Activated B cell treated with CpG ODN at 0.5 μM for 24 hours (primary cell): ENCODE measurements at places on chromosomes 11 and 22.

GRCh38 chr11:109130910-109131309, 291.1 kb upstream of the C11orf87 start:
- DNase-seq = no peak

- no peak for DNase-seq
Measured at GRCh38 chr11:66326261-66327111, 9.6 kb upstream of the CD248 start.

DNA sequence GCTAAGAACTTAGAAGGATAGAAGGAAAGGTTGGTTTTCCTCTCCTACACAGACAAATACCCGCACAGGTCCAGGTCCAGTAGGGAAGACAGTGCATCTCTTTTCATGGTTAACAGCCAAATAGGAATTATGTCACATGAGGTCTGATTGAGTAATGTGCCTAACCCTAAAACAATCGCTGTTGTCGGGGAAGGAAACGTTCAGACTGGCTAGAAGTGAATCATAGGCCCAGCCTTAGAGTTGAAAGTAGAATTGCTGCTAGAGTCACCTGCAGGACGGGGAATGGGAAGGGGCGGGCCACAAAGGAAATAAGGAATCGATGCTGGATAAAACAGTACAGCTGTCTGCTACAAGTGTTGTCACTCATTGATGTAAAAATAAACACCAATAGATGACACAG, 12.4 kb upstream of the HTATIP2 start:
- DNase-seq = no peak

DNA sequence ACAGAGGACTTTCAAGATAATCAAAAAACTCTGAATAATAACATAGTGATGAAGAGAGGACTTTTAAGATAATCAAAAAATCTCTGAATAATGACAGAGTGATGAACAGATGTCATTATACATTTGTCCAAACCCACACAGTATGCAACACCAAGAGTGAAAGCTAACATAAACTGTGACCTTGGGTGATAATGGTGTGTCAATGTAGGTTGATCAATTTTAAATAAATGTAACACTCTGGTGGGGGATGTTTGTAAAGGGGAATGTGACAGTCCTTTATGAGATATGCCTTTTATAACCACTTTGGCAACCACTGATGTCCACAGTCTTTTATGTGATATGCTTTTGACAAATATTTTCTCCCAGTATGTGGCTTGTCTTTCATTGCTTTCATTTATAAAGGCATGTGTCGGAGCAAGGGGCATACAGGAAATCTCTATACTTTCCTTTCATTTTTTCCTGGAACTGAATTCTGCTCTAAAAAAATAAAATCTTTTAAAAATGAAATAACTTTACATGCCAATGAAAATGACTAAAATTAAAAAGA, 10.3 kb upstream of the OR9G1 start:
- no peak for DNase-seq

GRCh38 chr11:29166306-29166705, 850.5 kb downstream of the KCNA4 start:
- no peak for DNase-seq

GRCh38 chr11:26078231-26078821, 253.6 kb upstream of the ANO3 start:
- no peak for DNase-seq

GRCh38 chr11:16839821-16840220, 101.4 kb downstream of the C11orf58 start:
- DNase-seq = no peak

- no peak for DNase-seq
Measured at GRCh38 chr22:41570221-41570620, 9.4 kb downstream of the CSDC2 start.

GRCh38 chr11:33984682-33985389, 66.7 kb upstream of the CAPRIN1 start:
- no peak for DNase-seq

DNA sequence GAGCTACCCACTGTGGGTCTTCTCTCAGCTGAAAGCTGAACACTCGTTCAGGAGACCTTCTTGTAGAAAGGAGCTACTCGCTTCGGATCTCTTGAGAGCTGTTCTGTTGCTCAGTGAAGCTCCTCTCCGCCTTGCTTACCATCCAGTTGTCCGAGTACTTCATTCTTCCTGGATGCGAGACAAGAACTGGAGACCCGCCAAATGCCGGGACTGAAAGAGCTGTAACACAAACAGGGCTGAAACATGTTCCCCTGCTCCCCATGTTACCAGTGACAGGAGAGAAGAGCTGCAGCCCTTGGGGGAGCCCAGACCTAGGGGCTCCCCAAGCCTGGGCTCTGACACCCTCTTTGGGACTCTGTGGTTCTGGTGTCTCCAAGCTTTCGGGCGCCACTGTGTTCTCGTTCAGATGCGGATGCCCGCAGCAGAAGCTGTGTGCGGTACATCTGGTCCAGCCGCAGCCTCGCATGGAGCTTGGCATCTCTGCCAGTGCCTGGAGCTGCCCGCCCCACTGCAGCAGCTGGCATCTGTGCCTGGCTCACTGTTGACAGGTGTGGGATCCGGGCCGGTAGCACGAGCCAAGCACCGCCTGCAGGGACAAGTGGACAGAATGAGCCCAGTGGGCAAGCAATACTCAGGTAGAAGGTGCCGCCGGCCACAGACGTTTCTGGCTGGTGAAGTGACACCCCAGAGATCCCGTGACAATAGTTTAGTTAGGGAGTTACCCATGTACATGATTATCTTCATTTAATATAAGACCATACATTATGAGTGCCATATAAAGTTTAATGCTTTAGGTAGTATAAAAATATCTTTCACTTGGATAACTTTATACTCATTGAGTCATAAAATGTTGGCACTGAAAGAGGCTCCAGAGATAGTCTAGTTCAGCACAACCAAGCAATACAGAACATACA, 49.1 kb downstream of the EMSY start:
- no peak for DNase-seq

DNA sequence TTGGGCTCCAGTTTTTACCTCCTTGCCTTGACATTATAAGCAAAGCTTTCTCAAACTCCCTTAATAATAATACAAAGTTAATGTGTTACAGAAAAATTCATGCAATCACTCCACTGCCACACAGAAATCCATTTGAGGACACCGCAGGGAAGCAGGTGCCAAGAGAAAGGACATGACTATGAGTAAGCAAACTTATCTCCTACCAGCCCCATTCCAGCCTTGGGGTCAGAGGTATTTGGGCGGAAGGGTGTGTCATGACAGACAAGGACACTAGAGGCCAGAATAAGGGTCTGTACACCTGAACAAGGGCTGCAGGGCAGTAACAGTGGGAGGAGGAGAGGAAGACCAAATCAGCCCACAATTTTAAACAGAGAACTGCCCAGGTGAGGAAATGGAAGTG, 5.9 kb downstream of the GNG3 start:
- no peak for DNase-seq

GRCh38 chr22:20550057-20550817, 42.8 kb downstream of the MED15 start:
- no peak for DNase-seq

GRCh38 chr11:23406131-23406819, 546.0 kb upstream of the CCDC179 start:
- DNase-seq = no peak

- DNase-seq = no peak
Measured at GRCh38 chr22:27212102-27212501, 554.7 kb downstream of the MIAT start.

DNA sequence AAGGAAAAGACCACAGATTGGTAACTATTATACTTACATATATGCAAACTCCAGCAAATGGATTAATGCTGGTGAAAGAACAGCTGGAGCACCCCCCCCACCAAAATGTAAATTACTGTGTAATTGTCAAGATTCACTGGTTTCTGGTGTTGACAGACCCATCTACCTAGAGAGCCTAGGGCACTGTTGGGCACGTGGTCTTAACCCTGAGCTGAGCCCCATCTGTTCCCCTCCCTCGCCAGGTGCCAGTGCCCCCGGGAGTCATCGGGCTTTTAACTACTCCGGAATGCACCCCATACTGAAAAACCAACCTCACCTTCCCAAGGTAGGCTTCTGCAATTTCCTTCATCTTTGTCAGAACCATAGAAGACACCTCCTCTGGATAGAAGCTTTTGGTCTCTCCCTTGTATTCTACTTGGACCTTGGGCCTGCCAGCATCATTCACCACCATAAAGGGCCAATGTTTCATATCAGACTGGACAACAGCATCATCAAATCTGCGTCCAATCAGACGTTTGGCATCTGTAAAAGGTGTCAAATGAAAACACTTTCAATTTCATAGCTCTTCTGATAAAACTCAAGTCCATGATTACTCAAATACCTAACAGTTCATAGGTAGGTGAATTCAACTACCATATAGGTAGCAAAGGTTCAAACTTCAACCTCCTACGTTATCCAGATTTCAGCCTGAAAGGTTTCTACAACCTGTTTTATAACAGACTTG, 1.5 kb downstream of the HSPA8 start:
- DNase-seq = no peak

DNA sequence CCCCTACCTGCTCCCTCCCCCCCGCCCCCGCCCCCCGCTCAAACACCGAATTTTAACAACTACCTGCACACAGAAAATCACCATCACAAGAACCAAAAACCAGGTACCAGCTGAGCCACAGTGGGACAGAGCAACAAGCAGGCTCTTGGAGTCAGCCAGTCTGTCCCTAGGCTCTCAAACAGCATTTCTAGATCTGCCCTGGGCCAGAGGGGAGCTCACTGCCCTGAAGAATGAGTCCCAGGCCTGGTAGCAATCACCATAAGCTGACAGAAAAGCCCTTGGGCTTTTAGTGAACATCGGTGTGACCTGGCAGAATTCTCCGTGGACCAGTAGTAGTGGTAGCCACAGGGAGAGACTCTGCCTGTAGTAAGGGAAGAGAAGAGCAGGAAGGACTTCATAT, 58.3 kb downstream of the C11orf87 start:
- DNase-seq = no peak

DNA sequence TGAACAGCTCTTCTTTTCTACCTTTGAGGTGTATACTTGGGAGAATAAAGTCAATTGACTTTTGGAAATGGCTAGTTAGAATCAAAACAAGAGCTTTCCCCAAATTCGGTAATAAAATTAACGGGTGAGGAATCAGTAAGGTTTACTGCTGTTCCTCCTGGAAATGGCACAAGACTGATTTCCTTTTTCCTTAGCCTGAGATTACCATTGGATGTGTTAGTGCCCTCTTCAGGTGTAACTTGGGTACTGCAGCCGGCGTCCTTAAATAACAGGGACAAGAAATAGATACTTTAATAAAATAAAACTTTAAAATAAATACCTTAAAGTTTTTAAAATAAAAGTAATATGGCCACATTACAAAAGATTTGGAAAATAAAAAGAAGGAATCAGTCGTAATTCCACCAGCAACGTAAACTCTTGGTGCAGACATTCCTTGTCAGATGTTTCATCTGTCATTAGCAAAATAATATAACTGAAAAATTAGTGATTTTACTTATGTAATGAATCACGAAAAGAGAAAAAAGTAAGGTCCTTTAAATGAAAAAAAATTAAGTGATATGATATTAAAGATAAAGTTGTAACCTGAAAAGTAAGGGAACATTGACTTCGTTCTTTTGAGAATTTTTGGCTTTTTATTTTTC, 29.7 kb downstream of the ZFTA start:
- DNase-seq = peak; percentile 37

DNA sequence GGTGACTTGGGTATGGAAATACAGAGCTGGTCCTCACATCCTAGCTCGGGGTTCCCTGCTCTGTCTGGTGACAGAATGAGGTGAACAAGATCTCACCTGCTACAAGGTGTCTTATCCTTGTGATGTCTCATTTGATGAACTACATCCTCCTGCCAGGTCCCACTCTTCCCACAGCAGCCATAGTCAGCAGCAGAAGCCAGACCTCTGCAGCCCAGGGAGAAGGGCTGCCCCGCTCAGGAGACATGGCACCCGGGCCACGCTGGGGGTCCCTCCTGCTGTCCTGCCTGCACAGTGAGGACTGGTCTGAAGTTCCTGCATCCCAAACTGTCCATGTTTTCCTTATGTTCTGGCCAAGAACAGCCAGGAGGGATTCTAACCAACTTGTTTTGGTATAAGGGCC, 414.1 kb downstream of the CTTN start:
- no peak for DNase-seq

DNA sequence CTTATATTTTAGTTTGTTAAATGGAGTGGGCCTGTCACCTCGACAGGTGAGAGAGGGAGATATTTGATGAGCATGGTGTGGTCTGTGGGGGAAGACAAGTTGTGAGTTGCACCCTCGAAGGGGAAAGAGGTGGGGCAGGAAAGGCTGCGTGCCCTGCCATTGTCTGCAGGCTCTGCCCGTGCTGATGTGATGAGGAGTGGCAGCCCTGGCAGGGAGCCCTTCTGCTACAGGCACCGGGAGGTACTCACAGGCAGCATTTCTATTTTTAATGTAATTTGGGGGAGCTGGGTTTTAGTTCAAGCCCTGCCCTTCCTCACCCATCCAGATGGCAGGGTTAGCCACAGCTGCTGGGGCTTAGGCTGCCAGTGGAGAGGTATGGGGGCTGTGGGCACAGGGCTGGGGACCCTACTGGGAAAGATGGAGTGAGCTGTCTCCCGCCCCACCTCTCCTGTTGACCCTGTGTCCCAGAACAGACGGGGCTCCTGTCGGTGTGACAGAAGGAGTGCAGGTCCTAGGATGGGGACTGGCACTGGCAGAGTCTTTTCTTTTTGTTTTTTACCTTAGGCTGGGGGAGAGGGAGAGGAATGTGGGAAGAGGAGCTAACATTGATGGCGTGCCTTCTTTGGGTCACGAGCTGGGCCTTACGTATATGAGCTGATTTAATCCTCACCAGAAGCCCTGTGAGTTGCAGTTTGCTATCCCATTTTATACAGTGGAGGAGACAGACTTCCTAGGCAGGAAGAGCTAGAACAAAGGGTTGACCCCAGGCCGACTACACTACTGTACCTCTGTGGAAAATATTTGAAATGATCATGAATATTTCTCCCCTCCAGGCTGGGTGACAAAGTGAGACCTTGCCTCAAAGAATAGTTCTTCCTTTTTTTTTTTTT, 51.6 kb downstream of the CEP164 start:
- no peak for DNase-seq

DNA sequence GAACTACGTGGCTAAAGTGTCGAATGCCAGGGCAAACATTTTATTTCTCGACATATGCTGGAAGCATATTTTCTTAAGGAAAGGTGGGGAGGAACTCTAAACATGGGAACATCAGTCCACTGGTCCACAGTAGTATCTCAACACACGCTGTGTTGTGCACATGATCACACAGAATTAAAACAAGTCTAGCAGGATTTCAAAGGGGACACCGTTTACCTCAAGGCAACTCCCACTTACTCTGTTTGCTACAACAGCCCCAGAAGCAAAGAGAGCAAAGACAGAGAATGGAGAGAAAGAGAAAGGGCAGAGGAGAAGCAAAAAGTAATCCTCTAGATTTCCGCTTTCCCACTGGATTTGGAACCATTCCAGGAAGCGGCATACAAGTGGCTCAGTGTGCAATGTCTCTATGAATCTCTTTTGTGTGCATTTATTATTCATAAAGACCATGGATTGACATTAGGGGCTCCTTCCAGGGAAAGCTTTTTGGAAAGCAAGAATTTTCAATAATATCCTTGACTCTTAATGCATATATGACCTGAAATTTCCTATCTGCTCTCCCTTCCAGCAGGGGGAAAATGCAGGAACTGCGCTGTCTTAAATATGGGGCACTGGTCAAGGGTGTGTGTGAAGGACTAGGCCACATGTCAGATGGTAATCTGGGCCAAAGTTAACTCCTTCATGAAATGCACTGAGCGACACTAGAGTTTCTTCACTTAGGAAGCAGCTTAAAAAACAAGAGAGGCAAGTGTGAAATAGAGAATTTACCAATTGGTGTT, 34.8 kb upstream of the CCDC34 start:
- DNase-seq = no peak
